NCI-H1436 (cell line): ENCODE measurements at places on chromosomes 1 and 21.

GRCh38 chr1:42192106-42192505 is 27.6 kb upstream of the GUCA2A start:
- no peak for DNase-seq

GRCh38 chr1:203369666-203370065 is 18.7 kb upstream of the FMOD start:
- DNase-seq, result no peak

- no peak for DNase-seq
These were observed 37.0 kb downstream of the SLC9A1 start for GRCh38 chr1:27117733-27118439.

DNA sequence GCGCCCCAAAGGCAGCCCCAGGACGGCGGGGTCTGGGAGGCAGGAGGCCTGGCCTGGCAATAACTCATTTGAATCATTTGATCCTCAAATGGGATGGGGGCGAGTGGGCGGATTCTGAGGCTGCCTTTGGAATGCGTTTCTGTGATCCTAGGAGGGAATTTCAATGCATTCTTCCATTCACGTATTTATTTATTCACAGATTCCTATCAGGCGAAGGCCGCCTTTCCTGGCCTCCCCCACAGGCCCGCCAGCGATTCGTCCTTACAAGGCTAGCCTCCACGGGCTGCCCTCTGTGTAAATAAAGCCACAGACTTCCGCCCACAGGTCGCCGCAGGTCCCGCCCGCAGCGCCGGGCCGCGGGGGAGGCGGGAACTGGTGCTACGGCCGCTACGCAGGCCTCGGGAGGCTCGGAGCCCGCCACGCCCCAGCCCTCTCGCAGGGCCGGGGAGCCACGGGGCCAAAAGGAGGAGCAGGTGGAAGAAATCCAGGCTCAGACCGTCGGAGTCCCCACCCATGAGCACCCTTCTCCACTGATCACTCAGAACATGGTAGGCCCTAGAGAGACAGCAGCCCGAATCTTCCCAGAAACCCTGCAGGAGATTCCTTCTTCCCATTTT is 31.3 kb upstream of the JUN start:
- no peak for DNase-seq

DNA sequence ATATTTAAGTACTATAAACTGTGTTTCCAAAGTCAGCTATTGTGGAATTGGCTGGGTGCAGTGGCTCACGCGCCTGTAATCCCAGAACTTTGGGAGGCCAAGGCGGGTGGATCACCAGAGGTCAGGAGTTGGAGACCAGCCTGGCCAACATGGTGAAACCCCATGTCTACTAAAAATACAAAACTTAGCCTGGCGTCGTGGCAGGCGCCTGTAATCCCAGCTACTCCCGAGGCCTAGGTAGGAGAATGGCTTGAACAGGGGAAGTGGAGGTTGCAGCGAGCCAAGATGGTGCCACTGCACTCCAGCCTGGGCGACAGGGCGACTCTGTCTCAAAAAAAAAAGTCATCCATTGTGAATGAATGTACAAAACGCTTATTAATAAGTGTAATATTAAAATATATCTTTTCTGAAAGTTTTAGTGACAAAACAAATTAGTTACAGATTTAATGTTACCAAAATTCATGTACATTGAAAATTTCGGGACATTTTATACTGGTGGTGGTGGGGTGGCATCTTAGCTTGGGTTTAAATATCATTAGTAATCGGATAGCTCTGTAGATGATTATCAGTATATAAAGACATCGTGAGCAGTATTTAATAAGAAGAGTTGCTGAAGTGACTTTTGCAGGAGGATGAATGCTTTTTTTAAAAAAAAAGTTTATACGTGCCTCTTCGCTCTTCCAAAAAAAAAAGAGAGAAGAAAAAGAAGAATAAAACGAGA is 503 bp upstream of the SRSF11 start:
- no peak for DNase-seq
